Suppressor macrophage treated with lipopolysaccharide for 4 hours (primary cell): ENCODE measurements at places on chromosomes 1 and 21.
A peak's percentile ranks its signal among the peaks of the same experiment; 100 is the strongest.

GRCh38 chr21:32611471-32611997 is 643 bp downstream of the CFAP298 start:
- DNase-seq: peak; percentile 32

- no peak for DNase-seq
These were observed 24.1 kb downstream of the FAM163A start for GRCh38 chr1:179767177-179767581.

DNA sequence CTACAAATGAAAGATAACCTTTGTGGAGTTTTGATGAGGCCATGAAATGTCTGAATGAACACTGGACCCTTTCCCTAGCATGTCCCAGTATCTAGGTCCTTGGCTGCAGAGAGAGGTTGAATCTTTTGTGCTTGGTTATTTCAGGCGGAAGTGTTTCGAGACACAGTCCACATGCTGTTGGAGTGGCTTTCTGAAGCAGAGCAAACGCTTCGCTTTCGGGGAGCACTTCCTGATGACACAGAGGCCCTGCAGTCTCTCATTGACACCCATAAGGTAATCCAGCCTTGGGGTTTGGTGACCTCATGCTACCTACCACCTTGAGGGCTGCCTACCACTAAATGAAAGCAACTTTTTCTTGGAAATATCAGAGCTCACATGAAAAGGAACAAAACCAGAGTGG is 38.9 kb upstream of the BMP8A start:
- no peak for DNase-seq

DNA sequence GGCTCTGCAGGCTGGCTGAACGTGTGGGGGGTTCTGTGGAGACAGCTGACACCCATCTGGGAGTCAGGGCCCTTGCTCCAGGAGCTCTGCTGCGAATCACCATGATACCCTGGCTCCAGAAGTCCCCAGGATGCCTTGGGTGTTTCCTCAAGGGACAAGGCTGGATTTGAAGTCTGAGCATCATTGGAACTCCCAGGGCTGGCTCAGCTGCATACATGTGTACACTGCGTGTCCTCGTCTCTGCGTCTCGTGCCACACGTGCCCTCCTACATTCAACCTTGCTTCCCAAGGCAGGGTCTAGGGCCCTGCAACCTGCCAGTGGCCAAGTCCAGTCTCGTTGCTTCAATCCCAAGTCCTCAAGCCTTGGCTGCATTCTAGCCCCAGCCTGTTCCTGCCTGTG is 11.7 kb downstream of the CSF1 start:
- DNase-seq: no peak

DNA sequence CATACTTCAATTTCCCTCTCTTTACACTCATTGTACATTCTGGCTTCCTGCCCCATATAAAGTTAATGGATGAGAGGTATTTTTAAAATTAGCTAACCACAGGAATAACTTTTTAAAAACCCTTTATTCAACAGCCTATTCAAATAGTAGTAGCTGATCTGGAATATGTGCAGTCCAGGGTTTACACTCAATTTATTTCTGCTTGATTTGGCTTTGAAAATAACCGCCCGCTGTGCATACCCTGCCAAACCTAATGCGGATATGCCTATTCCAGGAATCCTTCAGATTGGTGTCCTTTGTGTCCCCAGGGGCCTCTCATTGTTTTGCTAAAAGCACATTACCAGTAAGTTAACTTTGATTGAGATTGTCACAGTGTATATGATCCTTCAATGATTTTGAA is 1686.2 kb downstream of the PLA2G4A start:
- DNase-seq: no peak

DNA sequence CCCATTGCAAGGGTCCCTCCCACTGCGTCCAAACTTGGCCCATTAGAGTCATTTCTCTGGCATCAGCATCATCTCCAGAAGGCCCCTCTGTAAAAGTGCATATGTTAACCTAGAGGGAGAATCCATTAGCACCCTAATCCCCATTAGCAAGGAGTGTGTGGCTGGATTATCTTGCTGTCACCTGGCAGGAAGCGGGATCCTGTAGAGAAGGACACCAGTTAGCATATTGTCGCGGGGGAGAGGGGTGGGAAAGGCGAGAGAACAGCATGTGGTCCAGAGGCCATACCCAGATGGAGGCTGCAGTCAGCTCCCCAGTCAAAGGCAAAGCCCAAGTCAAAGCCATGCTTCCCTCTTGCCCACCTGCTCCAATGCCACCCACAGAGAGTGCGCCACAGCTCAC is 64.0 kb downstream of the OLIG1 start:
- no peak for DNase-seq

GRCh38 chr1:220420726-220421125 is 107.2 kb upstream of the MARK1 start:
- DNase-seq: no peak

DNA sequence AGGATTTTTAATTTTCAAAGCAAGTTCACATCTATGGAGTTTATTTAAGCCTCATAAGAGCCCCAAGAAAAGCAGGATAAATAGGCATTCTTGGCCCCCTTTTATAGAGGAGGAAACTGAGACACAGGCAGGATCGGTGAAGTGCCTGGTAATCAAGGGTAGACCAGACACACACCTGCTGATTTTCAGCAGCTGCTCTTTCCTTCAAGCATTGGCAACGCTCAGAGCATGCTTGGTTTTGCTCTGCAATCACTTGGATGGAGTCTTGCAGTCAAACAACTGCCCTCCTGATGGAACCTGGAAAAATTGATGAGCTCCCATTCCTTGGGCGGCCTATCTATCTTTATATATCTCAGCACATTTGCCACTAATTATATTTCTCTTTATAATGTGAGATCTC is 478.9 kb upstream of the CAMK1G start:
- no peak for DNase-seq

DNA sequence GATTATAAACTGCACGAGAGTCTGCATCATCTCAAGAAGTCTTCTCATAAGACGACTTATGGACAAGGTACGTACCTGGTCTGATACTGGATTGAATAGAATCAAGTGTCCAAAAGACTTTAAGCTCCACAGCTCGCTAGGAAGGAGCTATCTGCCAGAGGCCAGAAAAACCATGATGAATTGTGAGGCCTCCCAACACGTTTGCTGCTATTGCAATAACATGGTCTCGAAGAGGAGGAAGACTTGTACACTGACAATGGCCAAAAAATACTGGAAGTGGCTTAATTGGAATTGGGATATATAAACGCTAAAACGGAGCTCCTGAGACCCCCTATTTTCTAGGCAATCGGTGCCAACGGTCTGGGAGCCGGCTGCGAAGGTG is 534 bp downstream of the DNAJC28 start:
- peak; percentile 12 for DNase-seq

DNA sequence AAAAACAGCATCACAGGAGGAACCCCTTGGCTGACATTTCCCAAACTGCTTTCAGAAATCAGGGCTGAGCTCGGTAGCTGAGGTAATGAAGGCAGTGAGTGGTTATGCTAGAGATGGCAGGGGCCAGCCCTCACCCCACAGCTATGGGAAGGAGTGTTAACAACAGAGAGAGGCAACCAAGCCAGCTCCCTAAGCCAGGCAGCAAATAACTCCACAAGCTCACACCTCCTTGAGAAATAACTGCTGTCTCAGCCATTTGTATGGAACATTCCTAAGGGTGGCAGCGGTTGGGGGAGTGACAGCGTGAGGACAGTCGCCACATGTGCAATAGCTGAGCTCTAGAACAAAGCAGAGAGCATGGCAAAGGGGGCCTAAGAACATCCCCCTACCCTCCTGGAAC is 42.6 kb downstream of the LMX1A start:
- no peak for DNase-seq

DNA sequence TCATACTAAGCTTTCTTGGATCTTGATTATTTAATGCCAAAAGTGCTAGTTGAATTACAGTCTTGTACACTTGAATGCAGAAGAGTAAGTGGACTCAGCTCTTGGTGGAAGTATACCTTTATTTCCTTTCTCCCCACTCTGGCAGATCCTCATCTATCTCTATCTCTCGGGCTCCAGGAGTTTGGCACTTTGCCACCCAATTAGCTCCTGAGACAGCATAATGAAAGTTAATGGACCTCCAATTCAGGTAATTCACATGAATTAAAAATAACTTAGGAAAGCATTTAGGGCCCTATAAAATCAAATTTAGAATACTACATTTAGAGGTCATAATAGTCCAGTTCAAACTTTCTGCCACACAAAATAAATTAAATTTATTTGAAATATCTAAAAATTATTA is 67.4 kb downstream of the OLFM3 start:
- DNase-seq: no peak

DNA sequence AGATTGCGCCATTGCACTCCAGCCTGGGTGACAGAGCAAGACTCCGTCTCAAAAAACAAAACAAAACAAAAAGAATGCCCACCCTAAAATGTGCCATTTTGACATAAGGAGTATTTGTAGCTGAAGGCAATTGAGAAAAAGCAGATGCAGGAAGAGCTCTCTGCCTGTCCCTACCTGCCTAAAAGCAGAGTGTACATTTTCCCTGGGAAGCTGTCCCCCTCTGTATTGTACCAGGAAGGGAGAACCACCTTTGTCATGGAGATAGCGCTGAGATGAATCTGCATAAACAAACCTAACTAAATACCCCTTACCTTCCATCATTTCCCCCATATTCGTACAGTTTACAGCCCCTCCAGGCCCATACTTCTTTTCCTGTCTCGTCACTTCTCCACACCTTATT is 94.4 kb upstream of the SLC45A1 start:
- DNase-seq: no peak

- no peak for DNase-seq
These were observed 1009.9 kb downstream of the PLA2G4A start for GRCh38 chr1:187838335-187839293.

DNA sequence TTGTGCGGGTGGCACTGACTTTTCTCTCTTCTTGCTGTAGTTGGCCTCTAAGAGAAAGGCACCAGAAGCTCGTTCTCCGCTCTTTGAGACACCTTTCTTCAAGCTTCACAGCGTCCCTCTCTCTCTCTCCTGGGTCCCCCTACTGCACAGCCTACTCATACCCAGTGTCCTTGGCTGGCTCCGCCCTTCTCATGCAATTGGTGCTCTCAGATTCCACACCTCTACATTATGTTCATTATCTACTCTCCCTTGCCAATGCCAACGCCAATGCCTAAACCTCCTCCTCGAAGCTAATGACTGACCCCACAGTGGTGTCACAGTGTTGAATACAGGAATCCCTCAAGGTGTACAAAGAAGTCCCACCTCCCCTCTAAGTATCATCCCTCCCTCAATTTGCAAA is 4.8 kb upstream of the DNAJC28 start:
- no peak for DNase-seq

DNA sequence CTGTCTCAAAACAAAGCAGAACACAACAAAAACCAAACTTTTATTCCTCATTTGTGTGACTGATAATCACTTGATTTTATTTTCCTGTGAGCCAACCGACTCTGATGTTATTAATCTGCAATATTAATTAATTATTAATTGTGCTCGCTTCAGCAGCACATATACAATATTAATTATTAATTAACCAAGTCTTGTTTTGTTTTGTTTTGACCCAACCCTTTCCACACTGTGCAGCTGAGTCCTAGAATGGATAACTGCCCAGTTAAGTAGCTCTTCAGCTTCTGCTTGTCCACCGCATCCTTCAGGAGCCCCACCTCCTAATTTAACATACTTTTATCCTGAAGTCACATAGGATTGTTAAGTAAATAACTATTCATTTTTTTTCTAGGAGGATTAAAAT is 47.4 kb upstream of the EXO1 start:
- no peak for DNase-seq

GRCh38 chr21:35045542-35046262 is 3.4 kb downstream of the RUNX1 start:
- DNase-seq: no peak

- no peak for DNase-seq
These were observed 64.1 kb upstream of the NTPCR start for GRCh38 chr1:232886271-232886670.

DNA sequence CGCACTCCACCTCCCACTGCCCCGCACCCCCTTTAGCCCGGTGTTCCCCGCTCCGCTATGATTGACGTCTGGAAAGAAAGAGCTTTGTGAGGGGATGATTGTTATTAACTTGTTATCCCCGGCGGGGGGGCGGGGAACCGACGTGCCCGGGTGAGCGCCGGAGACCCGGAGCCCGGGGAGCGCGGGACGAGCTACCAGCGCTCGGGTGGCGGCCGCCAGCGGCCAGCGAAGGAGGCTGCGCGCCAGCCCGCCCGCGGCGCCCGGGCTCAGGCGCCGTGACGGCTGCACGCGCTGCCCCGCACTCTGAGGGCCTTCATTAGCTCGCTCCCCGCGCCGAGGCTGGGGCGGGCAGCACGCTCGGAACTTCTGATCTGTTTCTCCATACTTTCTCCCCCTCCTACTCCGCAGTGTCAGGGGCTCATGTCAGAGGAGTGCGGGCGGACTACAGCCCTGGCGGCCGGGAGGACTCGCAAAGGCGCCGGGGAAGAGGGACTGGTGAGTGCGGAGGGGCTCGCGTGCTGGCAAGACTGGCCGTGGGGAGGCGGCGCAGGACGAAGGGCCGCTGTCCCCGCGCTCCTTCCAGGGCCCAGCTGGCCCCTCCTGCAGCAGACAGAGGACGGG is 2.1 kb downstream of the LHX8 start:
- no peak for DNase-seq

- DNase-seq: no peak
These were observed 27.6 kb upstream of the SARS1 start for GRCh38 chr1:109185990-109186732.

DNA sequence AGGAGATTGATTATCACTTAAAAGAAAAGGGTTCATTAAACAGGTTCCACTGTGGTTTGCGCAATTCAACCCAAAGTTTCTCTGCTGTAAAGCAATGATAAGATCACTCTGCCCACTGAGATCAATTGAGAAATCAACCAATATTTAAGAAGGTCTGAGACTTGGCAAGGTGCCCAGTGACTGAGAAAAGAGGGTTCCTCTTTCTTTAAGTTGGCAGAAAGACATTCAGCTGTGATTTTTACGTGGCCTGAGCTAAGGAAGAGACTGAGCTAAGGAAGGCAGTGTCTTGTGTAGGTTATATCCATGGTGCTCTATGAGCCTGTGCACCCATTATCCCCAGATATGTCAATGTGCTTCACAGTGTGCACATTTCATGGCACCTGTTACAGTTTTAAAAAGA is 344.1 kb downstream of the DISC1 start:
- DNase-seq: peak; percentile 94

DNA sequence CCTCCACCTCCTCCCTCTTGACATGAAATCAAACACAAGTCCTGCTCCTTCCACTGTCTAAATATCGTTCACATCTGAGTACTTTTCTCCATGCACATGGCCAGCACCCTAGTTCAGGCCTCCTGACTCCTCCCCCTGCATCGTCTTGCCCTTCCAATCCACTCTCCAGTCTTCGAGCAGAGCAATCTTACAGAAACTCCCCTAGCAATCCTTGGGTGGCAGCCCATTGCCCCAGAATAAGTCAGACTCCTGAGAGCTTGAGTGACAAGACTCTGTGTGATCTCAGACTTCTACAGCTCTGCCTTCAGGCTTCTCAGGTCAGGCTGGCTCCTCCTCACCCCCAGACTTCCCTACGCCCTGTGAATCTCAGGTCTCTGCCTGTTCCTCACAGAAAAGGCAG is 5.5 kb downstream of the SH2D2A start:
- DNase-seq: no peak

GRCh38 chr1:173210283-173210682 is 3.2 kb upstream of the TNFSF4 start:
- DNase-seq: no peak
